ENCODE measurements at places on chromosomes 1 and 21. TPM values are rescaled to one million over a fixed set of nuclear protein-coding genes. Genes with fewer than 3 reads are reported as not detected.

POFUT2 gene
- 32.0 TPM for polyA plus RNA-seq

KRTAP19-1 gene
- not detected for polyA plus RNA-seq

C1orf87 gene
- 3.1 TPM for polyA plus RNA-seq

CHRNB2 gene
- polyA plus RNA-seq = 1.2 TPM

GRCh38 chr1:40955266-40955665, 24.2 kb upstream of the CTPS1 start:
- no peak for DNase-seq

GRCh38 chr21:14119038-14119437, 91.7 kb downstream of the LIPI start:
- DNase-seq = no peak

- no peak for DNase-seq
Measured at GRCh38 chr1:235820061-235820460, 46.6 kb downstream of the LYST start.

LHX8 gene
- not detected for polyA plus RNA-seq

DNA sequence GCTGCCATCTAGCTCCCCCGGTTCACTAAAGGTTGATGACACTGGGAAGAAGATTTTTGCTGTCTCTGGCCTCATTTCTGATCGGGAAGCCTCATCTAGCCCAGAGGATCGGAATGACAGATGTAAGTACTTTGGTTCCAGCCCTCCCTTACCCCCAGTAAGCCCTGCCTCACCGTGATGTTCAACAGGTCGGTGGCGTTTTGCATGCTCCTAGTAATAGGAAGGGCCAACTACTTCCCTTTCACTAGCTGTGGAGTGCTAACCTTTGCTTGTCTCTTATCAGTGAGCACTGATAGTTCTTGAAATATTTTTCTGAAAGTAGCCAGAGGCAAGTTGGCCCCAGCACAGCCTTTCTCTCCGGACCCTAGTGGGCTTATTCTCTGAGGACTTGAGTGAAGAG, 7.5 kb downstream of the RNF220 start:
- no peak for DNase-seq

DNA sequence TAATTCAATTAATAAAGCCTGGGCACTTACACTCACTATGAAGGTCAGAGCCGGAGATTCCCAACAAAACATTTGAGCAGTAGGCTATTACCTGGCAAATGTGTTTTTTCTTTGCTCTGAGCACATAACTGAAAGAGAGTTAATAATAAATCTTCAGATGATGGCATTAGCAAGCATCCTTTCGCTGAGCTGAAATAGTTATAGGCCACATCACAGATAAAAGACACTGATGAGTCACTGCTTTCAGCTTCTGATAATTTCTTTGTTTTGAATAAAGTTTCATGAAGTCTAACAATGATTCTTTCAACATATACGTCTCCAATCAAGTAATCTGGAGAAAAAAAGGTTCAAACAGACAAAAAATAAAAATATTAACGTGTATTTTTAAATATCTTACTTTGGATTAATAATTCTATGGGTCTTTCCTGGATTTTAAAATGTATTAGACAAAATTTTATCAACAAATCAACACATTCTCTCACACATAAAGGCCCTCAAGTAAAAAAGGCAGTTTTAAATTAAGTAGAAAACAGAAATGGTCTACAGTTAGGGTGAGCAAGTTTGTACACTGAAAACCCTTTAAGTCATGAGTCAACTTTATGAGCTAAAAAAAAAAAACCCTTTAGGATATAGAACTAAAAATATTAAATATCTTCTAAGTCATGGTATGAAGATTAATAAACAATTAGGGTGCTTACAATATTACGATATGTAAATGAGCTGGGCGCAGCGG, 33.1 kb downstream of the LTN1 start:
- no peak for DNase-seq

DNA sequence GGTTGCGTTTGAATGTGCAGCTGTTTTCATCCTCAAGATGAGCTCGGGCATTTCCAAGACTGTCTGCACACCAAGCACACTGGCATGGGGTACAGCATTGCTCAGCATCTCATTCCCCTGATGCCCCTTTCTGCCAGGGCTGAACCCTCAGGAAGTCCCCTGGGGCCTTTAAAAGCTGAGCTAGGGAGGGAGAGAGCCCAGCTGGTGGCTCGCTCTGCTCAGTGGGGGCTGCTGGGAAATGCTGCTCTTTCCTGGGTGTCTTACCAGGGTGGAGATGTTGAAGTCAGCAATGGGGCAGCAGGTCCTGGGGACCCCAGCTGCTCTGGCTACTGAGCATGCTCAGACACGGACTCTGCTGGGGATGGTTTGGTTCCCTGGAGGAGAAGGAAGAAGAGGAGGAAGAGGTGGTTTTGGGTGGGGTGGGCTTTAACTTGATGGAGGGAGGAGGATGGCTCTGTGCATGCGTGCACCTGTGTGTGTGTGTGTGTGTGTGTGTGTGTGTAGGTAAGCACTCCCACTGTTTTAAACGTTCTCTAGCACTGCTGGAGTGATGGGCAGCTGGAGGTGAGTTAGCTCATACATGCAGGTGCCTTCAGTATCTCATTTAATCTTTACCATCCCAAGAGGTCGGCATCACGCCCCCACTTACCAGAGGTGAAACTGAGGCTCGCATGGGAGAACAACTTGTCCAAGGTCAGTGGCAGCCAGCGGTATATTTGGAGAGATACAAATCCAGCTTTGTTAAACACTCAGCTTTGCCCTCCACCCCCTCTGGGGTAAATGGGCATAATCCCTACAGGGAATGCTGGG, 40.9 kb downstream of the ACTL8 start:
- no peak for DNase-seq

IGSF21 gene
- polyA plus RNA-seq = 0.20 TPM

- DNase-seq = no peak
Measured at GRCh38 chr1:226541631-226542622, 6.6 kb upstream of the STUM start.

DNA sequence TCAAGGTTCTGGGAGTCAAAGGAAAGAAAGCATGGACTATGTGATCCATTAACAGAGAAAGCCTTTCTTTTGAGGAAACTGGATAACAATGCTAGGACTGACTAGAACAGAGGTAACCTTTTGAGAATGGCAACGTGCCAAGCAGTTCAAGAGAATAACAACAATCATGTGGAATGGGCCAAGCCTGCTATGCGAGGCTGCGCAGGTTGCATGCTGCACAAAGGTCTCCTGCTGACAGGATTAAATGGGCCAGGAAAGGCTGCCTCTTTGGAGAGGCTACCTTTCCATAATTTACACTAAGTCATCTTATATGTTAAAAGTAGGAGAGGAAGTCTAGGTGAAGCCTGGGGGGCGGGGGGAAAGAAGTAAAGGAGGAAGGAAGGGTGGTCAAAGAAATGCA, 5.8 kb downstream of the PCNX2 start:
- no peak for DNase-seq

DNA sequence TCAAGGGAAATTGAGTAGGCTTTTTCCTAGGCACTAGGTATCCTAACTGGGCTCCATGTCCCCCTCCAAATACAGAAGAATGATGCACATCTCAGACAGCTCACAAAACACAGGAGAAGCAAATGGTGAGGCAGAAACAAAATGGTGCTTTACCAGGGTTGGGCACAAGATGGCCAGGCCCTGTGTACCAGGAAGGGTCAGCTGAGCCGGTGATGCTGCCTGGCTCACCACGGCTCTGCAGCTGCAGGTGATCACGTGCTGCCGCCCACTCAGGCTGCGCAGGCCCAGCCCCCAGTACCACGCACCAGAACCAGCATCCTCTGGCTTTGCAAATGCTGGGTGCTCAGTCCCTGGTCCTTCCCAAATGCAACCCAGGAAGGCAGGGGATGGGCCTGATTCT, 993 bp upstream of the DSCAM start:
- no peak for DNase-seq

DNA sequence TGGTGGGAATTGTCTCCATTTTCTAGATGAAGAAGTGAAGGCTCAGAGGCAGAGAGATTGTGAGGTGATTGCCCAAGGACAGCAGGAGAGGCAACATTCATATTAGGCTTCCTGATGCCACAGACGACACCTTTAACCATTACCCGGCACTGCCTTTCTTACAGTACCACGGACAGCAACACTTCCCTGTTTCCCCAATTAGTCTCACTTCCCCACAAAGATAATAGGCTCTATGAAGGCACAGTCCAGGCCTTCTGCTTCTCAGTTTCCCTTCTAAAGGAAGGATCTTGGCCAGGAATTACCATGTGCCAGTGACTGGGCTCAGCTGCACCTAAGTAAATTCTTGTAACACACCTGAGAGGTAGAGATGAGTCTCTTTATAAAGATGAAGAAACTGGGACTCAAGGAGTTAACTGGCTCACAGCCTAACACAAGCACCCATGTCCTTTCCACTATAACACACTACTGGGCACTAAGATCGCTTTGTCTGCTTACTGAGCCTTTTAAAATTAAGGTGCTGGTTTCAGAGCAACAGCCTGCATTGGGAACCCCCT, 9.6 kb downstream of the IGSF9 start:
- DNase-seq = no peak

AK4 gene
- 3.3 TPM for polyA plus RNA-seq

PDZK1 gene
- polyA plus RNA-seq = 1.9 TPM

DNA sequence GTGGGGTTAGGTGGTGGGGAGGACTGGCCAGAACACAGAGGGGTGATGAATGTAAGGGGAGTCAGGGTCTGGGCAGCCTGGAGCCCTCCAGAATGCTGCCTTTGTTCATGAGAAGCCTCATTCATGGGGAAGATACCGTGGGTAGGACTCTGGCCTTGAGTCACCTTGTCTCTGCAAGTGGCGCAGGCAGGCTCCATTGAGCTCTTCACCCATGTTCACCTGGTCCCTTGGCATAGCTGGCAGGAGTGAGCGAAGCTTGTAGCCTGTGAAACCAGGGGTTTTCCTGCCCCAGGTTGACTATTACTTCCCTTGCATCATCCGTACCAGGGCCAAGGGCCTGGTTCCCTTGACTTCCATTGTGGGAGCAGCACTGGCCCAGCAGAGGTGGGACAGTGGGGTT, 25.8 kb downstream of the SOX13 start:
- DNase-seq = no peak

- no peak for DNase-seq
Measured at GRCh38 chr1:181763736-181764135, 280.4 kb downstream of the CACNA1E start.

DNA sequence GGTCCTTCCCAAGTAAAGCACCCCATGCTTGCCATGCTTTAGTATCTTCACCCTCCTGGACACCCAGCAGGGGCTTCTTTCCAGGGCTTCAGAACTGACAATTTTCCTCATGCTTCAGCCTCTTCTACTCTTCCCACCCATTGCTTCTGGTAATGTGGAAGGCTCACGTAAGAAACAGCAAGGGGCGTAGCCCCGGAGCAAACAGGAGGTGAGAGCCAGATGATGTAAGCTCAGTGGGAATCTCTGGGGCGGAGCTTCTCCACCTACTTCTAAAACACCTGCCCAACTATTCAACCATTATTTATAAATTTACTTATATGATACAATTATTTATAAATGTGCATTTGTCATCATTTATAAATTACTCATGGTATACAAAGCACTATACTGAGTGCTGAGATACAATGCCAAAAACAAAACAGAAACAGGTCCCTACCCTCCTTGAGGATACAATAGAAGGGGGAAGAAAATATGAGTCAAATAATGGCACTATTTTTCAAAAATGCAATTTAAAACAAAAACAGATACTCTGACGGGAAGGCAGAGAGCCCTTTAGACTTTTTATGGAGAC, 140.1 kb upstream of the CAMK1G start:
- no peak for DNase-seq

GRCh38 chr1:217027403-217028080, 304.3 kb upstream of the ESRRG start:
- no peak for DNase-seq

DNA sequence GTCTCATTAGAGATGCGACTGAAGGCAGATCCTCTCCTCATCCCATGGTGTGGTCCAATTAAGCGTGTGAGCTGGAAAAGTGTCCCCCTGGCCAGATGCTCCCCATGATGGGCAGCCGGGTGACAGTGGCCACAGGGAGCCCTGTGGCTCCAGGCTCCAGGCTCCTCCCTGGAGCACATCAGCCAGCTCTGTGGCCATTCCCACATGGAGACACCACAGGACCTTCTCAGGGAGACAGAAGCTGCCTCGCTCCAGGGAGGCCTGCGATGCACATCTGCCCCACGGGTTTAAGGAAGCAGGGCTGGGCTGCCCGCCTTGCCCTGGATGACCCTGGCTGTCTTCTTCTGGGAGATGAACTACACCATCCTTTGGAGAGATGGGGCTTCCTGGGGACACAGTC, 99.9 kb upstream of the TLR5 start:
- DNase-seq = no peak
